ENCODE measurements at places on chromosomes 7 and 10.

DNA sequence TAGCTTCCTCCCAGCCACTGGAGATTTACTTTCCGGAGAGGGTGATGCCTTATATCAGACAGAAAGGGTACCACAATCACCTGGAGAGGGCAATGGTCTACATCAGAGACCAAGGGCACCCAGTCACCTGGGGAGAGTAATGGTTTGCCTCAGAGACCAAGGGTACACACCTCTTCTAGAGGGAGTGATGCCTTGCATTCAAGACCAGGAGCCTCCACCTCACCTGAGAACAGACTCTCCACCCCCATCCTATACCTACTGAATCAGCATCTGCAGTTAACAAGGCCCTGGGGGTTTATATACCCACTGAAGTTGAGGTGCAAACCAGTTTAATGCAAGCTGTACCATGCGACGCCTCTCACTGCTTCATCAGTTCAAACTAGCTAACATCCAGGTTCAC lies 270.2 kb upstream of the IGFBP3 start:
- DNase-seq = no peak

GRCh38 chr7:135159359-135160085 lies 11.0 kb downstream of the CYREN start:
- DNase-seq = no peak

DNA sequence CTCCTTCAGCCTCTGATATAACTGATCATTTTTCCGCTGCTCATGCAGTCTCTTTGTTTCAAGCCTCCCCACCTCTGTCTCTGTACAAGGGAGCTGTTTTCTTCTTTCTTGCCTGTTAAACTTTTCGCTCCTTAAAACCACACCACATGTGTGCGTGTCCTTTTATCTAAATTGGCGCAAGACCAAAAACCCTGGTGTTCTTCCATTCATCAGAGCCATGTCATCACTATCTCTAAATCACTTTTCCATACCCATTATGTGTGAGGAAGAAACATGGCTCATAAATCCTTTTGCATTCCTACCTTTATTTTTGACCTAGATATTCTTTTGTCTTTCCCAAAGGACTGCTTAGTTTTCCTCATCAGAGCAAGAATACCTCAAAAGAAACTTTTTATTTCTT lies 239.0 kb upstream of the IMMP2L start:
- DNase-seq = no peak

- DNase-seq = peak; percentile 10
These were observed 11.2 kb downstream of the ZCCHC24 start for GRCh38 chr10:79434223-79434687.

GRCh38 chr10:35335133-35336083 lies 901 bp upstream of the CCNY start:
- peak; percentile 27 for DNase-seq

GRCh38 chr10:95285556-95285955 lies 5.2 kb downstream of the PDLIM1 start:
- no peak for DNase-seq

DNA sequence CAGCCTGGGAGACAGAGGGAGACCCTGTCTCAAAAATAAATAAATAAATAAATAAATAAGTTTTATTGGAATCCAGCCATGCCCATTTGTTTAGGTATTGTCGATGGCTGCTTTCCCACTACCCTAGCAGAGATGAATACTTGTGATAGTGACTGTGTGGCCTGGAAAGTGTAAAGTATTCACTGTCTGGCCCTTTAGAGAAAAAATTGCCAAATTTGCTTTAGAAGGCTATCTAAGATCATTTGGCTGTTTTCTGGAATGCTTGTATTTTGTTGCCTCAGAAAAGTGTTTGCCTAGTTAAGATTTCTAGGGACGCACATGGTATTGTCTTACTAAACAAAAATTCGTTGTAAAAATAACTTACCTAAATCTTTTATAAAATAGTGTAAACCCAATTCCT lies 35.4 kb downstream of the CHN2 start:
- DNase-seq = no peak
